ENCODE measurements at places on chromosomes 3 and 15.

GRCh38 chr3:111943533-111943932, 35.3 kb upstream of the ABHD10 start:
- DNase-seq: no peak

DNA sequence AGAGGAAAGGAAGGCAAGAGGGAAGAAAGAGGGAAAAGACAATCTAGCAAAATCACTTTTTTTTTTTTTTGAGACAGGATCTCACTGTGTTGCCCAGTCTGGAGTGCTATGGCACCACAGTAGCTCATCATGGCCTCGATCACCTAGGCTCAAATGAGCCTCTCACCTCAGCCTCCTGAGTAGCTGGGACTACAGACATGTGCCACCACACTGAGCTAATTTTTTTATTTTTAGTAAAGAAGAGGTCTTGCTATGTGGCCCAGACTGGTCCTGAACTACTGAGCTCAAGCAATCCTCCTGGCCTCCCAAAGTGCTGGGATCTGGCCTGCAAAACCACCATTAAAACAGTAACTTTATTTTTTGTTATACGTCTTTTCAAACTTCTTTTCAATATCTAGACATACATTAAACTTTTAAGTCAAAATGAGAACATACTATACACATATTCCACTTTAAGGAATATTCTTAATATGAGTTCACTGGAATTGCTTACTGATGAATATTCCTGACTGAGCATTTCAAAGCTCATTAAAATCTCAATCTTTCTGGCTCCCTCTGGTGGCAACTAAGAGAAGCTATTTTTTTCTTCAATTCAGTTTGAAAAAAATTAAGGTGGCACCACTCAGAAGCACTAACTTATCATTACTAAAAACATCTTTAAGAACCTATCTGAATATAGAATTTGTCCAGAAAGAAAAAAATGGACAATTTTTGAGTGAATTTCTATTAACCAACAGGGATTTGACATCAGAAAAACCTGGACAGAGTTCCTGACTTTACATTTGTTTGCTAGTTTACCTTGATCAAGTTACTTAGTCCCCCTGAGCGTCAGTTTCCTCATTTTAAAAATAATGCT, 40.9 kb downstream of the UACA start:
- DNase-seq: no peak

- DNase-seq: no peak
Measured at GRCh38 chr15:63163217-63163616, 5.9 kb upstream of the RPS27L start.

- no peak for DNase-seq
Measured at GRCh38 chr15:83208367-83208661, 691 bp upstream of the HDGFL3 start.

Data from non-pigmented ciliary epithelial cell (primary cell).